Hematopoietic multipotent progenitor cell treated with erythropoietin and hydrocortisone succinate and interleukin-3 and kit ligand, for 6 days (in vitro differentiated cells): ENCODE measurements at places on chromosomes 2 and 18.

DNA sequence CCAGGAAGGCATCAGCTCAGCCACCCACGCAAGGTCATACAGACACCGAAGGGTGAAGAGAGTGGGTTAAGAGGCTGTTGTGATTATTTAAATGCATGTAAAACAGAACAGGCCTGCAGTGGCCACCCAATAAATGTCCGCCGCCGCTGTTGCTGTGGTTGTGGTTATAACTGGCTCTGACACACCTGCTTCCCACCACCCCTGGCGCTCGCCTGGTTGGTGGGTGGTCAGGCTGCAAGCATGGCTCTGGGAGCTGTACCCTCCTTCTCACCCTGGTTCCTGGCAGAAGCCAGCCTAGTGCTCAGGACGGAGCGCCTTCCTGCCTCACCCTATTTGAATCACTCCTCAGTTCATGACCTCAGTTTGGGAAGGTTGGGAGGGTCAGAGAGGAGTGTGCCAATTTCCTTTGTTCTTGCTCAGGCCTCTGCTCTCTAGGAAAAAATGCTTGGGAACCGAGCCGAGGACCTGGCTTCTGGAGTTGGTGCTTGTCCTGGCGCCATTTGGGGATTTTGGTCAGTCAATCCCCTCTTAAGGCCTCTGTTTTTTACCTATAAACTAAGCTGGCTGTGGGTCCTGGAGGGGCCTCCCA lies 5.3 kb upstream of the CRYBA2 start:
- DNase-seq: no peak

DNA sequence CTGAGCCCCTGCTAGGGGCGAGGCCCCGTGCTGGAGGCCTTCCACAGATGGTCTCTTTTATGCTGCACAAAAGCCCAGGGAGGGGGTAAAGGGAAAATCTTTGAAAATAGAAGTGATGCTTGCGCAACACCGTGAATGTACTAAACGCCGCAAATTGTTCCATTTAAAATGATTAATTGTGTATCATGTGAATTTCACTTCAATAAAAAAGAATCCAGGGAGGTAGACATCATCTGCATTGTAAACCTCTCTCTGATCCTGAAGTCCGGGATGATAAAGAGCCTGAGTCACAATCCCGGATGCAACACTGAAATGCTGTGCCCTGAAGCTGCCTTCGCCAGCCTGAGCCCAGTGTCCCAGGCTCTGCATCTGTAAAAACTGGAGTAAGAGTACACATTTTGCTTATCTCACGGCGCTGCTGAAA lies 107.7 kb upstream of the PPP1CB start:
- no peak for DNase-seq

GRCh38 chr2:194870974-194871535 lies 786.0 kb upstream of the SLC39A10 start:
- no peak for DNase-seq

DNA sequence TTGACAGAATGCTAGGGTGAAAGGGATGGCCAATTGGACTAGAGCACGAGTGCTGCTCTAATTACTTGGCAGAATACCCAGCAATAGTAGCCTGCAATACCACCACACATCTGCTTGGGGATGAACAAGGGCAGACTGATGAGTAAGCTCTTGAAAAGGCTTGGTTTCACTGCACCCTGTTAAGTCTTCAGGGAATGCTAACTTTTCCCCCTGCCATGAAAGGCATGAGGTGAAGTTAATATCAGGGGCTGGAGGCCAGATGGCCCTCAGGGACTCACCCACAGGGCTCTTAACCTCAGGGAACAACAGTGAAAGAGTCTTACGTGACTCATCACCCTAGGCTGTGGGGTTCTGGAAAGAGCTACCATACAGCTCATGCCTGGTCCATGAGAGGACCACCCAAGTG lies 51.7 kb upstream of the MYL1 start:
- DNase-seq: no peak

DNA sequence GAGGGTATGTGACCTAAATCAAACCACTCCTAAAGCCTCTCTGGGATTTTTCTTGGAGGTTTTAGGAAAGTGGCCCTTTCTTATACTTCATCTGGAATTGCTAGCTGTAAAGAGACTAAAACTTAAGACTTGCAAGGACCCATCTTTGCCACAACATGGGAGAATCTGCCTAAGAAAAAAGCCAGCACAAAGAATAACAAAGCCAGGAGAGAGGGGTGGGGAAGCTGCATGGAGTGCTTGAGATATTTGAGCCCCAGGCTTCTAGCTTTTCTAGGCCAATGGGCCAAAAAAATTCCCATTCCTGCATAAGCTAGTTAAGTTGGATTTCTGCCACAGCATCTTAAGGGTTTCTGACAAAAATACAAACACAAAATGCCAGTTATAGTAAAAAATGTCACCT lies 38.5 kb upstream of the LYPD6 start:
- no peak for DNase-seq

DNA sequence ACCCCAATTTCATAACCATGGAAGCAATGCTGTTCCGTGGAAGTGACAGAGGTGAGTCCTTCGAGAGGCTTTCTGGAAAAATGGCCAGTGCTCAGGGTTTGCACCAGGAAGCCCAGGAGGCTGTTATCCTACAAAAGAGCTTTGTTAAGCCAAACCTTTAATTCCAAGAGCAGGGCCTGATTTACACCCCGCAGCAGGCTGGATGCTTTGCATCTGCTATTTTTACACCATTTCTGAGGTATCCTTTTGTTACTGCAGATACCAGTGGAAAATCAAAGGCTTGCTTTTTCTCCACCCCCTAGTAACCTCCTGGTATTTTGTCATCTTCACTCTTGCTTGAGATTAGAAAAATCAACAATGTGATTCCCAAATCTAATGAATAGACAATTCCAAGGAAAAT lies 380.6 kb downstream of the SOX11 start:
- no peak for DNase-seq

DNA sequence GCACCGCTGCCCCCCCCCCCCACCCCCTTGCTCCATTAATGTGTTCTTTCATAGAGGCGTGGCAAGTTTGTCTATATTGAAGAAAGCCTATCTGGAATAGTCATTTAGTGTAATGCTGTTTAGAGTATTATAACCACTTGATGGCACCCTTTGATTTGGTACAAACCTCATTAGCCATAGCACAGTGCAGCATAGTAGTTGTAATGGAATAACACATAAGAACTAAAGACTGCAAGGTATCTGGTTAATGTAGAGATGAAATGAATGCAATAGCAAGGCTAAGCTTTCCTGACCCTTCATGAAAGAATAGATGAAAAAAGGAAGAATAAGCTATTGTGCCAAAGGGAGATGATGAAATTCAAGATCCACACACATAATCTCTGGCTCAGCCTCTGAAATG lies 81.9 kb downstream of the EHBP1 start:
- DNase-seq: peak; percentile 81

- no peak for DNase-seq
These were observed 27.8 kb downstream of the ANO7 start for GRCh38 chr2:241216211-241216761.

DNA sequence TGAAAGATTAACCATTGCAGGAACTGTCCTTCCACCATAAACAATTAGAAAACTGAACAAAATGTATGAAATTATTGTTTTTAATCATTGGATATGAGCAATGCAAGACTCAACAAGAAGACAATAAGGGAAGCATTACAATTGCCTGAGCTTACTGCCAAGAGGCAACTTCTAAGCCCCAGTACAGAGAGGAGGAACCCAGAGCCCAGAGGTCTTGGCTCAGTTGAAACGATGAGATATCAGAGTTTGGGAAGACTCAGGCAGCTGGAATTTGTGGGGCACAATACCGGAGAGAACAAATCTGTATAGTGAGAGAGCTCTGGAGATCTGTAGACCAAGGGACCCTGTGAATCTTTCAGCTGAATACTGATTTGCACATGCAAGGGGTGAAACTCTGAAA lies 80.6 kb upstream of the ZFP36L2 start:
- DNase-seq: no peak

DNA sequence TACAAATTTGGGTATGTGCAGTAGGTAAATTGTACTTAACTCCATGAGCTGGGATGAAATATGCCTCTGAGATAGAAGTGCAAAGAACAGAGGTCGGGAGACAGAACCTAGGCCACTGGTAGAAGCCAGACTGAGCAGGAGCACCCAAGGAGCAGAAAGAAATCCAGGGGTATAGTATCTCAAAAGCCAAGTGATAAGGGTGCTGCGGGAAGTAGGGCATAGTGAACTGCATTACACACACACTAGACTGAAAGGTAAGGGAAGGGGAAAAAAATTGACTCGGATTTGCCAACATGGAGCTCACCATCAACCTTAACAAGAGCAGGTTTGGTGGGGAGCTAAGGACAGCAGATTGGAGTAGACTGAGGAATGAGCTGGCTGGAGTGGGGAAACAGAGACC lies 89.3 kb upstream of the TMEM247 start:
- DNase-seq: no peak

- no peak for DNase-seq
These were observed 82.3 kb downstream of the TWIST2 start for GRCh38 chr2:238930216-238930615.

DNA sequence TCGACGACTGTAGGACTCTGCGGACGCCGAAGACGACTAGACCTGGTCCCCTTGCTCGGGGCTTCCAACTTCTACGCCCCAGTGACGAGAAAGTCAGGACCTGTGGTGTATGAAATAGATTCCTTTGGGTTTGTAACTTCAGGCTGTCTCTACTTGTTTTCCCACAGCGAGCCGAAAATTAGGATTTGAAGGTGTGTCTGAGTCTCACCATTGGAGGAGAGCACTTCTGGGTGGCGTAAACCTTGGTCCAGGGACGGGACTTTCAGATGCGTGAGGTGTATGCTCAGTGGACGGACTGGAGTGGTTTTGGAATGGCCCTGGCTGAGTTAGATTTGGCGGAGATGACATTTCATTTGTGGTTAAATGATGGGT lies 1.3 kb downstream of the BIRC6 start:
- DNase-seq: peak; percentile 46

- DNase-seq: no peak
These were observed 46.8 kb upstream of the EML6 start for GRCh38 chr2:54676656-54677055.

DNA sequence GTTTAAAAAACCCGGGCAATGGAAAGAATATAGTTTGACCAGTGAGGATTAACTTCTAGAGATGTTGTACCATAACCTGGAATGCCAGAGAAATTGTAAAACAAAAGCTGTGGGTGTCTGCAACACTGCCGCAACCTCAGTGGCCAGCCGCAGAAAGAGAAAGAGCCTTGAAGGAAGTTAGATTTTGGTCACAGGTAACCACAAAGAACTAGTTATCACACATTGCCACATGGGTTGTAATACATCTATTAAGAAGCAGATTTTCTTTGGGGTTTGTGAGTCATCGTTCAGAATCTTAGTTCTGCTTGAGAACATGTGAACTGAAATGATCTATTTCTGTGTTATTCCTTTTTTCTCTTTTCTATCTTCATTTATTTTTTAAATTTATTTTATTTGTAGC lies 222.9 kb upstream of the AGAP1 start:
- DNase-seq: peak; percentile 81

DNA sequence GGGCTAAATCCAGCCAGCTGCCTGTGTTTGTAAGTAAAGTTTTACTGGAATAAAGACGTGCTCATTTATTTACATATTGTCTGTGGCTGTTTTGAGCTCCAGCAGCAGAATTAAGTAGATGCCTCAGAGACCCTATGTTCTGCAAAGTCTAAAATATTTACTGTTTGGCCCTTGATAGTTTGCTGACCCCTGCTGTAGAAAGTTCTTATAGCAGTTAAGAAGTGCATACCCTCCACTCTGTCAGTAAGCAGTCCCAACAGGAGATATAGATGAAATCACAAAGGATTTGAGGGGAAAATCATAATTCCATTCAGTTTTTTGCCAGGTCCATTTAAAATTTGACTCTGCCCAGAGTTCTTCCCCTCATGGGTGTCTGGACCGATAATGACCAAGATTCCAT lies 50.1 kb upstream of the ITM2C start:
- DNase-seq: peak; percentile 48

GRCh38 chr2:182870227-182870626 lies 3.8 kb upstream of the FRZB start:
- DNase-seq: peak; percentile 48

DNA sequence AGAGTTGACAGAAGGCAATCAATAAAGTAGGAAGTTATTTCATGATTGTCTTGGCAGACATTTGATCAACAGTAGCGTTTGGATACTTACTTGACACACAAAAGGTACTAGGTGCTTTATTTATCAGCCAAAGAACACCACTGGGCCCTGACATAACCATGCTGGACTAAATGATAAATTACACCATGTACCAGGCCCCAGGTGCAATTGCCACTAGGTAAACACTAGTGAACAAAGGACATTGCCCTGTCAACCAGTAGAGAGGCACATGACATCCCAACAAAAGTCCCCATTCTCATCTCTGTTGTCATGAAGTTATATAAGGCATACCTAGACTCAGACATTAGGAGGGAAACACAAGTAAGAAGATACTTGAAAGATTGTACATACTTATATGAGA lies 747.2 kb downstream of the SATB2 start:
- DNase-seq: no peak

- DNase-seq: no peak
These were observed 3.8 kb upstream of the EGR4 start for GRCh38 chr2:73297151-73297559.

GRCh38 chr2:1634681-1635341 lies 109.5 kb downstream of the PXDN start:
- no peak for DNase-seq

DNA sequence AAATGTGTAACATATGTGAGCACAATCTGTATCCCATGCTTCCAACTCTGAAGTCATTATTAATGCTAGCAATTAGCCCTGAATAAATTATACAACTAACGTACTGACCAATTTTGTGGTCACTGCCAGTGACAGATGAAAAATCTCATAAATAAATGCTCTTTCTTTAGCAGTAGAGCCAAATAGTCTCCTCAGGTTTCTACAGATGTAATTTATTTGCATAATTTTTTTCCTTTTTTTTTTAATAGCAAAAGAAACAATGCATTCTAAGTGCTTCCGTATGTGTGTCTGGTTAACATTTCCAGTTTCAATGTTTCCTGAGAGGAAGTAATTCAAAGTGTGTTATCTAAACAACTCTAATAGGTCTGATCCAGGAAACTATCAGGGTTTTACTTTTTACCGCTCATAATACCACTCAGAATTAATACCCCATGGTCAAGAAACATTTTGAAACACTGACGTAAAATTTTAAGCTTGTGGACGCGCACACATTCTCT lies 108.4 kb downstream of the MEP1B start:
- DNase-seq: no peak

GRCh38 chr2:80560326-80560725 lies 255.8 kb upstream of the LRRTM1 start:
- peak; percentile 9 for DNase-seq

DNA sequence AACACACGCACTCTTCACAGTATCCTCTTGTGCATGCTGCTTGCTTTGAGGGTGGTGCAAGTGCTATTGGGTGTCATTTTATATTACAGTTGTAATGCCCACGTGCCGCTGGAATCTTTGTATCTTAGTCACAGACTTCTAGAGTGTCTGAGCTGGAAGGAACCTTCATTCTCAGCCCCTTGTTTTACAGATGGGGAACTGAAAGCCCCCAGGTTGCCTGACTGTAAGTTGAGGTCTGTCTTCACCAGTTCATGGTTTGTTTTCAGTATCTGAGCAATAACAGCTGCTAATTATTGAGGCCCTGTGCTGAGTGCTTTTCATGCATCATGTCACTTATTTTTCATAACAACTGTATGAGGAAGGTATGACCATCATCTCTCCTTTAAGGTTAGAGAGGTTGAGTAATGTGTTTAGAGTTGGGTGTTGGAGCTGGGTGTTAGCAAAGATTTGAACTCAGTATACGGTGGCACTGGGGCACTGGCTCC lies 77.0 kb downstream of the PRKCE start:
- no peak for DNase-seq
